ENCODE measurements at places on chromosomes 6 and 20.

GRCh38 chr6:111866857-111867256 is 6.4 kb downstream of the FYN start:
- DNase-seq: no peak

DNA sequence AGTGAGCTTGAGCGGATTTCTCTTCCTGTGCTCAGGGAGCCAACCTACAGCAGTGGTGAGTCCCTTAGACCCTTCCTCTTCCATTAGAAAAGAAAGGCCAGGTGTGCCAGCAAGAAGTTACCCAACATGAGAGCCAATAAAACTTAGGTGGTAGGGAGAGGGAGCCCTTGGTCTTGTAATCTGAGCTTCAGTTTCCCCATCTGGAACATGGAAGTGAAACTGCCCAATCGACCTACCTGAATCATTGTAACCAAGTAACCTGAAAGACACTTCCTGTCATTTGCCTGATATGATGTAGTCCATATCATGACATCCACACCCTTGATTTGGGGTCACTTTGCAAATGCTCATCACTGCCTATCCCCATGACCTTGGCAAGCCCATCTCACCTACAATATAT is 66.4 kb downstream of the MDGA1 start:
- DNase-seq: no peak

DNA sequence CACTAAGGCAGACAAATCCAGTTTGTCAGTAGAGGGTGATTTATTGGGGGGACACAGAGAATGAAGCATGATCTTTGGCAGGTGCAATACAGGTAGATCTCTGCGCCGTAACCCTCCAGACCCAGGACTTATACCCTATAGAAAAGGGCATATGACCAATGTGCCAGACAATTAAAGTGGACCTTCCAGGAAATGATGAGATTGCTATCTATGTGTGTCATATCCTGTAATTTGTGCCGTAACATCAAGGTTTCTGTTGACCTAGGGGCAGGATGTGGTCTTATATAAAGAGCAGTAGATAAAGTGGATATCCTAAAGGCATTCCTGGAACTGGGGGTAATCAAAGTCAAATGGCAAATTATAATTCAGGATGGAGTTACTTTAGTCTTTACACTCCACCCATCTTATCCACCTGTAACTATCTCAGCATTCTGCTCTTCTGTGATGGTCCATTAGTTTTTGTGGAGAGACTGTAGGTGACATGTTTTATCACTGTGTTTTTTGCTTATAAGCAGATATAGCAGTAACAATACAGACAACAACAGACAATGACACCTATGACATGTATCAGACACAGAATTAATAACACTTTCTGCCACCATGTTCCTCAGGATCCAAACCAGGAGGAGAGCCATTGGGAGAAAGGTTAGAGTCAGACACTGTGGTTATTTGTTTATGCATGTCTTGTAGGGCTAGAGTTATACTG is 43.1 kb upstream of the ZNF337 start:
- DNase-seq: no peak

DNA sequence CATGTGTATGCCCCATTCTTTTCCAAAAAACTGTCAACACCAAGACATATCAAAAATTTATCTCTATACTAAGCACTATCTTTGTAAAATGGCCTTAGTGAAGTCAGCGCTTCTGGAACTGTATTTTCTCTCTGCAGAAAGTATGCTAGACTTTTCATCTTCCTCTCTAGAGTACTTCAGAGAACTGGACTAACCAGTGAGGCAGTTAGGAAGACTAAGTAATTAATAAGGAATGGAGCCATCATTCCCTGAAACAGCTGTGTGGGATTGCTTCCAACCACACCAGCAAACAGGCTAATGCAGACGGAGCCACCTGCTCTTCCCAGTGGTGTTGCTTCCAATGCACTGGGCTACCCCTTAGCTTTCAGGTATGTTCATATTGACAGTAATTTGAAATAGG is 169.1 kb upstream of the FUT9 start:
- no peak for DNase-seq

DNA sequence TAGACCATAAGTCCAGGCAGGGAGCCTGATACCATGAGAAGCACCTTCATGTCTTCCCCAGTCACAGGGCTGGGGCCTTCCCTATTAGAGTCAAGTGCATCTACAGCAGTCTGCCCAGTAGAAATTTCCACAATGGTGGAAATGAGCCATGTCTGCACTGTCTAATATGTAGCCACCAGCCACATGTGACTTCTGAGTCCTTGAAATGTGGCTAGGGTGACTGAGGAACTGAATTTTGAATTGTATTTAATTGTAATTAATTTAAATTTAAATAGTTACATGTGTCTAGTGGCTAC is 300.2 kb downstream of the CLIC5 start:
- DNase-seq: no peak

GRCh38 chr20:2619961-2620595 is 32.4 kb upstream of the NOP56 start:
- no peak for DNase-seq

DNA sequence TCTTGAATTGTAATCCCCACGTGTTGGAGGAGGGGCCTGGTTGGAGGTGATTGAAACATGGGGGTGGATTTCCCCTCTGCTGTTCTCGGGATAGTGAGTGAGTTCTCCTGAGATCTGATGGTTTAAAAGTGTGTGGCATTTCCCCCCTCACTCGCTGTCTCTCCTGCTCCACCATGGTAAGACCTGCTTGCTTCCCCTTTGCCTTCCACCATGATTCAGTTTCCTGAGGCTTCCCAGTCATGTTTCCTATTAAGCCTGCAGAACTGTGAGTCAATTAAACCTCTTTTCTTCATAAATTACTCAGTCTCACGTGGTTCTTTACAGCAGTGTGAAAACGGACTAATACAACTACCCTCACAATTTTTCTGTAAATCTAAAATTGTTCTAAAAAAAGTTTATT is 26.8 kb upstream of the FAM184A start:
- no peak for DNase-seq

DNA sequence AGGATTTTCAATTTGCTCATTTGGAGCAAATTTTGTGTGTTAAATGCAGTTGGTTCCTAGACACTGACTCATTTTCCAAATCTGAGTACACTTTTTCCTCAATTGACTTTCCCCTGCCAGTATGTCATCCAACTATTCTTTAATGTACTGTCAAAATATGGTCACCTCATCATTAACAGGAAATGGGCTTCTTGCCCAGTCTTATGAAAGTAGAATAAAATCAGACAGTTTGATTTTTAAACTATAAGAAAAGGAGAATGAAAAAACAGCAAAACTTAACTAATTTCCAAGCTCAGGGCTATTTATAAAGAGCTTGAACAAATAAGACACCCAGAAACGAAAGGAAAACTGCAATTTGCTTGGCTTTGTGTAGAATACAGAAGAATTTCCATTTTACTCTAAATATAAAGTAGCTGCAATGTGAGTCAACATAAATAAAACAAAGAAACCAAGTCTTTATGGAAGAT is 43.7 kb upstream of the RAB23 start:
- no peak for DNase-seq

DNA sequence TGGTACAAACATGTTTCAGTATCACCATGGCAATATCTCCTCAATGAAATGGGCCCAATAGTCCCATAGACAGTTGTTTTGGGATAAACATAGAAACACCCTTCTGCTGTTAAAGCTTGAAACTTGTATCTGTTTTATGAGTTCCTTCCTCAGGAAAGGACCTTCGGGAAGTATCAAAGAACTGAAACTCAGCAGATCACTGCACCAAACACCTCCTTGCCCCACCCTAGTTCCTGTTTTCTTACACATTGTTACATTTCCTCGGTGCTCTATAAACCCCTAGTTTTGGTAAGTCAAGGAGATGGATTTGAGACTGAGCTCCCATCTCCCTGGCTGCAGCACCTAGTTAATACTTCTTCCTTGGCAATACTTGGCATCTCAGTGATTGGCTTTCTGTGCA is 73.8 kb upstream of the ECI2 start:
- DNase-seq: no peak

- no peak for DNase-seq
Observed at GRCh38 chr6:99136488-99136887, 188.7 kb upstream of the FBXL4 start.

DNA sequence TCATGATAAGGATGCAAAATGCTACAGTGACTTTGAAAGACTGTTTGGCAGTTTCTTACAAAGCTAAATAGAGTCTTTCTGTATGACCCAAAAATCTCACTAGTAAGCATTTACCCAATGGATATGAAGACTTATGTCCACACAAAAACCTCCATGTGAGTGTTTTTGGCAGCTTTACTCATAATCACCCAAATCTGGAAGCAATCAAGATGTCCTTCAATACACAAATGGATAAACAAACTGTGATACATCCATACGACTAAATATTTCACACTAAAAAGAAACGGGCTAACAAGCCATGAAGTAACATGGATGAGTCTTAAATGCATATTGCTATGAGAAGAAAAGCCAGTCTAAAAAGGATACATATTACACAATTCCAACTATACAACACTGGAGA is 117.2 kb downstream of the PDE10A start:
- DNase-seq: no peak

DNA sequence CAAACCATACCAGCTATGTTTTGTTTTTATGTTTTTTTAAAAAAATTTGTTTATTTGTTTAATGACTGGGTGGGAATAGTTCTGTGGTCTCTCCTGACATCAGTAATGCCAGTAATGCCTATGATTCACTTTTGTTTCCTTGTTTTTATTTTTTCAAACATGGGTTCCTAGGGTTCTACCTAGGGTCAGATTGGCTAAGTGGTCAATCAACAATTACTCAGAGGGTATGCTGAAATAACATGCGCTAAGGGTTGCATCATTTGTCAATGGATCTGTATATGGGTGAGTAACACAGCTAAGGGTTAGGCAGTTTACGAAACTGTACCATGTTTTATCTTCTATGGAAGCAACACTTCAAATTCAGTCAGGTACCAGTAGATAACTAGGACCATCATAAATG is 583.8 kb upstream of the GJE1 start:
- DNase-seq: no peak

DNA sequence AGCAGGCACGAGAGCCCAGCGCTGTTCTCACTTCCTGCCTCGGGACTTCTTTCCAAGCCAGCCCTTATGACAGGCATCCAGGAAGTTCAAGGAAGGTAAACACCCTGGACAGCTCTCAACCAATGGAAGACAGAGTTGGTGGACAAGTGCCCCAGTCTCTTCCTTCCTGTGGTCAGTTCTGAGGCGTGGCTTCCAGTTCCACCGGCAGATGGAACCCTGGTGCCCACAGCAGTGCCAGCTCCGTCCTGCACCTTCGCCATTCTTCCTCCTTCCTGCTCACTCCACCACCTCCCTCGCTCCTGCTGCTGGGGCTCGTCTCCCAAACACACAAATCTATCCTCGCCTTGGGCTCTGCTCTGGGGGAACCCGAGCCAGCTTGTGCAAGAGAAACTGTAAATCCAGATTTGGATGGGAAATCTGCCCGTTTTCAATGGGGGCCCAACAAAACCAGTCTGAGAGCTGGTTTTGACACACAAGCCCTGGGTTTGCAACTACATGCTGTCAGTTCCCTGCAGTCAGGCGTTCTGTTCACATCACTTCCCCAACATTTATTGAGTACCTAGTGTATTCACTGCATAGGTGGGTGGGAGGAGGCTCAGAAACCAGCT is 162.7 kb downstream of the GRM4 start:
- DNase-seq: no peak

GRCh38 chr6:309947-310346 is 17.7 kb downstream of the DUSP22 start:
- no peak for DNase-seq

- DNase-seq: no peak
Observed at GRCh38 chr6:11245381-11246256, 13.2 kb upstream of the NEDD9 start.

DNA sequence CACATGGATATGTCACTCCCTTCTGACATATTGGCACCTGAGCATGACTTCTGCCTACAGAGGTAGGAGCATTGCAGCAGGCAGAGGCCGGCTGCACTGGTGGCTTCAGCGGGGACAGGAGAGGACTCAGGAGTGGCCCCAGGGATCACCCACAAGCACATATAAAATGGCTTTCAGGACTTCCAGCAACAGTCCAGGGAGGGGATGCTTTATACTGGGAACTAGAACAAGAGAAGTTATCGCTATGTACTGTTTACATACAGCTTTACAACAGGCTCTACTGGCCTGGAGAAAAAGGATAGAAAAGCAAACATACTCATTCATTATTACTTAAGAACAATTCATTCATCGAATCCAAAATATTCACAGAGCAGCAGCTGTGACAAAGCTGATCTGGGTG is 337.8 kb downstream of the THBS2 start:
- no peak for DNase-seq
